ENCODE measurements at places on chromosomes 4 and X.

GRCh38 chrX:34467437-34467836 is 189.6 kb downstream of the TMEM47 start:
- DNase-seq, result no peak

DNA sequence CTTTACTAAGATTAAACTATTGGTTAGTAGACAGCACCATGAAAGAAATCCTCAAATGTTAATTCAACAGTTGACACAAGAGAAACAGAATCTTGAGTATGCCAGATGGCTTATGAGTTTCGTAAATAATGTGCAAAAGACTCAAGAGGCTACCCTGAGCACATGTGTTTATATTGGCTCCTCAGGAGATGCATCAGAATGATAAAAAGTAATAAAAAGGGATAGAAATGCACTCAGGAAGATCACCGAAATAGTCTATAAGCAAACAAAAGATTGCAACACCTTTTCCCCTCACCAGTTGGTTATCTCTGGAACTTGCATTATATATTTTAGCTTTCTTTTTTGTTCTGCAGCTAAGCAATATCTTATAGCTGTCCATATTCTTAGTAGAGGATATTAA is 84.4 kb downstream of the SCFD2 start:
- DNase-seq, result no peak

- no peak for DNase-seq
These were observed 24.6 kb upstream of the LAP3 start for GRCh38 chr4:17552427-17552826.

GRCh38 chrX:38891641-38892413 is 90.6 kb downstream of the MID1IP1 start:
- no peak for DNase-seq

- DNase-seq, result no peak
These were observed 231.2 kb upstream of the F9 start for GRCh38 chrX:139299309-139299708.

DNA sequence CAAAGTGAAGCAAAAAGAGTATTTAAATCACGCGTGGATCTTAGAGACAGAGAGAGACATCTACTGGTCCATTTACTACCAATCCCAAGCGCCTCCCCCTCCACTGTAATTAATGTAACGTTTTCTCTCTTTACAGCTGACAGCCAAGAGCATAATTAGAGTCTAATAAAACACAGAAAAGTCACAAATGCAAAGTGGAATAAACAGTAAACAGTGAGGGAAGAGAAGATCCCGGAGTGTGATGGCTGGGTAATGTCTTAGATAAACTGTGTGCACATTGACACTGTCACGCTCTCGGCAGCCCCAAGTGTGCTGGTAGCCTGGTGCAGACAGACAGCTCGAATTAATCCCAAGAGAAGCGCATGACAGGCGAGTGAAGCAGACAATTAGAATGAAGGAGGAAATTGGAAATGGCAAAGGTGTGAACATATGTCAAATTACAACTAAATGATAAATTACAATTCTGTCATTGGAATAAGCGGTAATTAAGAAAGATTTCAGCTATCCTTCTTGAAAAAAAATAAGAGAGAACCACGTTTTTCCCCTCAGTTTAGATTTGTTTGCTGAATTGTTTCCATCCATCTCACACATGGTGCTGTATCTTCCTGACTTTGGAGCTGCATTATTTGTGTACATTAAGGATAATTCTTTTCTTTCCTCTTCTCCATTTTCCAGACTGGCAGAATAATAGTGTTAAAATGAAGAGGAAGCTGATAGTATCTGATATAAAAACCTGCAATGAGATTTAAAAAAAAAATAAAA is 100.1 kb downstream of the CXXC4 start:
- no peak for DNase-seq

GRCh38 chr4:85165808-85166207 is 199.3 kb upstream of the WDFY3 start:
- DNase-seq, result no peak

DNA sequence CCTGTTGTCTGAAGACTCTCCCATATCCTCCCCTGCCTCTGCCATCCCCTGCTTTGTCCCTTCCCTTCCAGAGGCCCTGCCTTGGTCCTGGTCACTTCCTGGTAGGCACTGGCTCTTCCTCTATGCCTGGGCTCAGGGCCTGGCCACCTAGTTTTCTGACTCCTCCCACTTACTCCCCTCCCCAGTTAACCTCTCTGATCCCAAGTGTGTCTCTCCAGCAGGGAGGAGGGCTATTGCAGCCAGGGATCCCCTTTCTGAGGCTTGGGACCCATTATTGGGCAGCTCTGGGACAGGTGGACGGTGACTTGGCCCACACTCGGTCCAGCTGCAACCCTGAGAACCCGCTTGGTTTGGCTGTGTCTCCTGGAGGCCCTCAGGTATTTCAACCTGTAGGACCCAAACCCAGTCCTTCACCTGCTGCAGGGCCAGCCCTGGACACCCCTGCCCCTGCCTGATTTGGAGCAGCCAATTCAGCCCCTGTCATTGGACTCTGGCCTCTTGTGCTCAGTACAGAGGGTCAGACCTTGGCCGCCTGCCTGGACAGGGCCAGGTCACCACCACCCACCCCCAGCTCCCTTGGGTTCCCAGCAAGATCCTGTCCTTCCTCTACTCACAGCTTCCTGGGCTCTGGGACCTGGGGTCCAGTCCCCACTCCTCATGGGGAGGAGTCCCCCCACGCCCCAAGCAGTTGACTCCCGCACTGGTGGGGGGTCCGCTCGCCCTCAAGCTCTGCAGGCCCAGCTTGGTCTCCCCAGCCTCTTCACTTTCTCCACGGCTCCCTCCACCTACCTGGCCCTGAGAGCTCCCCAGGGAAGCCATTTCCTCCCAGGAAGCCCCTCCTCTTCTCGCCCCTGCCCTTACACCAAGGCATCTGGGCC is 1.1 kb upstream of the SH3BP2 start:
- no peak for DNase-seq

Data from foreskin melanocyte (primary cell).